ENCODE measurements at places on chromosomes 1 and 21.

GRCh38 chr1:234996245-234996757, 132.3 kb downstream of the TOMM20 start:
- DNase-seq = no peak

DNA sequence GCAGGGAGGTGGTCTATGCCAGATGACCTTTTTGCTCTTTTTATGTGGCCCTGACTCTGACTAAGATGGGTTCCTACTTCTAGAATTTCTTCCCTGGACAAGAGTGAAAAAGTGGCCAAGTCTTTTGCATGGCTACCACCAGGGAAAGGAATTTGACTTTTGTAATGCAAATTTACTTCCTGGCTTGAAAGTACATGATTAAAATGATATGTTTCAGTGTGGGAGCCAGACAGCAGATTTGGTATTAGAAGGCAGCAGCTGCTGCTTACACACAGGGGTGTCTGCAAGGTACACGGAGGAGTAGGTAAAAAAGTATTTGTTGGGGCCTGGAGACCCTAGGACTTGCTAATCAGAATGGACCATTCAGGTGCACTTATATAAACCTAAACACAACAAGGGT, 78.4 kb downstream of the KCND3 start:
- DNase-seq = no peak

GRCh38 chr1:196466654-196467053, 141.6 kb downstream of the KCNT2 start:
- no peak for DNase-seq

- no peak for DNase-seq
Measured at GRCh38 chr21:25912402-25912746, 177.6 kb downstream of the GABPA start.

GRCh38 chr1:248229360-248229908, 1.8 kb upstream of the OR2M4 start:
- DNase-seq = no peak

DNA sequence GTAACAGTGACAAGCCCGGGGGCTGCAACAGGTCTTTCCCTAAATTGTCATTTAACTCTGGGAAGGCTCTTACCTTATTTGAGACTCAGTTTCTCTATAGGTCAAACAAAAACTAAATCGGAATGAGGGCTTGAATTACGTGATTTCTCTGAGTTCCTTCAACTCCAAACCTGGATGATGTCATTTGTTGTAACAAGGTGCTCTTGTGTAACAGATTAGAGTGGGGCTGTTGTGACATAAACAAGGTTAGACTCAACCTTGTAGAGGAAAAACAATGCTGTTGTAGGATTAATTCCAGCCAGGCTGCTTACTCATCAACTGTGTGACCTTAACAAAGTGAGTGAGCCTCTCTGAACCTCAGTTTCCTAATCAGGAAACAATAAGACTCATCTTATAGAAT, 74.4 kb downstream of the SUSD4 start:
- DNase-seq = no peak

DNA sequence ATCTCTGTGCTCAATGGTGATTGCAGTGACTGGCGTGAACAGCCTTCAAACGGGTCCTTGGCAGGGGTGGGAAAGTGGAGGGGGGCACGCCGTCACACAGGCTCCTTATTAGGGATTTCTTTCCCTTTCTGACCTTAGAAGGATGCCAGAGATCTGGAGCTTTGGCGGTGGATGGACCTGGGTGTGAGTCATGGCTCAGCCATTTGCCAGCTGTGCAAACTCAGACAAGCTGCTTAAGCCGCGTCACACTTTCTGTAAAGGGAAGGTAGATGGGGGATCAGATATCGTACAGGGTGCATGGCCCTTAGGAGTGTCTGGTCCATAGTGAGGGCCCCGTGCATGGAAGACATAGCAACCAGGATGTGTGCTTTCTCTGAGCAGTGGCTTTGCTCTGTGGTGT, 48.3 kb upstream of the C1orf174 start:
- no peak for DNase-seq

DNA sequence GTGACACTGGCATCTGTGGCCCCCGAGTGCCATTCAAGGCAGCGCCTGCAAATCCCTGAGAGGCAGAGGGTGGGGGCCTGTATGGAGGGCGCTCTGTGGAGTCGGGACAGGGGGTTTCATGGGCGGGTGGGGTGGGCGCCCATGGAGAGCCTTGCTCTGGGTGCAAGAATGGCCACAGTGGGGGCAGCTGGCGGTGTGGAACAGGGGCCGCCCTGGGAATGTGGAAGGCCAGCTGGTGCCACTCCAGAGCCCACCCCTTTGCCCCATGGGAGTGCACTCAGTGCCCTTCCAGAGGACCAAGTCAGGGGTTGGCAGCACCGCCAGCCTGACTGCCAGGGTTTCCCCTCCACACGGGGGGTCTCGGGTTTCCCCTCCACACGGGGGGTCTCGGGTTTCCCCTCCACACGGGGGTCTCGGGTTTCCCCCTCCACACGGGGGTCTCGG, 55.0 kb upstream of the TRAPPC10 start:
- DNase-seq = no peak

Measured in activated CD4-positive, alpha-beta T cell treated with anti-CD3 and anti-CD28 coated beads, Interleukin-2, Interleukin-4, amounts not matched to agents 100 ng/mL and 50 ng/mL, durations not matched to agents 16 hours and 8 hours (primary cell).